ENCODE measurements at places on chromosomes 6 and 20.

DNA sequence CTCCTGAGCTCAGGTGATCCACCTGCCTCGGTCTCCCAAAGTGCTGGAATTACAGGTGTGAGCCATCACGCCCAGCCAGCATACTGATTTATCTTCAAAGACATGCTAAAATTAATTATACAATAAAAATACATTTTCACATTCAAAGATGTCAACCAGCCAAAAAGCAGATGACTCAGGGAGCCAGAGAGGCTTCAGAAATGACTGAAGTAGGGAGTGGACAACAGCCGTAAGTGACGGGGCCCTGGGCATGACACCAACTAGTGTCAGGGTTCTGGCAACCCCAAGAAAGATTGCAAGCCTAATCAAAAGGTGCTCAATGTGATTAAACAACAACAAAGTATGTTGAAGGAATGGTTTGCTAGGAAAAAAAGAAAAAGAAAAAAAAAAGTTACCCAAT, 28.4 kb downstream of the GPLD1 start:
- no peak for DNase-seq

GRCh38 chr20:49674383-49675352, 39.0 kb downstream of the B4GALT5 start:
- DNase-seq: no peak

DNA sequence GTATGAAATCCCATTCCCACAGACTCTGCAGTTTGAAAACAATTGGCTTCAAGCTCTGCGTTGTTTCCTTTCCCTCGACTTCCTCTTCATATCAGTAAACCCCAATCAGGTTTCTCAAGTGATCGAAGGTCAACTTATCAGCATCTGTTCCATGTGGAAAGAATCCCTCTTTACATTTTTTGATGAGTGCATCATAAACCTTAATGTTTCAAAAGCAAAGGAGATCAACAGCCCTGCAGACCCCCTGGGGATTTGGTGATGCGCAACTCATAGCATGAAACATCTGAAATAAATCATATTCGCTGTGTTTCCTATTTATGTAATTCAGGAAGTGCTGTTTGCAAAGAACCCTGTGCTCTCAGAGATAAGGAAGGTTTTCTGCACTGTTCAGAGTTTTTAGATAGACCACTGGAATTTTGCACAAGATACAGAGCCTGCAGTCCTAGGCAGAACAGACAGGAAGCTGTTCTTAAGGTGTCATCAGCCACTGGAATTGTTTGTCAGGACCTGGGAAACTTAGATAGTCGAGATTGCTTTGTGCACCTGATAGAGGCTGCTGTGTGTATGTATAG, 216.0 kb downstream of the HIVEP2 start:
- DNase-seq: no peak

DNA sequence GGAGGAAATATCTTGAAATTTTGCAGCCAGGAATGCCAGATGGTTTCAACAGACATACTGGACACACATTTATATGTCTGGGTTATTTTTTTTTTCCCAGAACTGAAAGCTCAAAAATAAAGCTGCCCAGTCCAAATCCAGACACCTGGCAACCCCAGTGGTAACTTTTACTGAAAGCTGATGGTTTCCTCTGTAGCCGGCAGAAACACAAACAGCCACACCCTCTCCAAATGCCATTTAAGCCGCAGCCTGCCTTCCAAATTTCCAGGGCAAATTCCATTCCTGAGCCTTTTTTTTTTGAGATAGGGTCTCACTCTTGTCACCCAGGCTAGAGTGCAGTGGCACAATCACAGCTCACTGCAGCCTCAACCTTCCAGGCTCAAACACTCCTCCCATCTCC, 6.5 kb upstream of the PREX1 start:
- DNase-seq: no peak

- no peak for DNase-seq
These were observed 7.1 kb upstream of the TCP11 start for GRCh38 chr6:35148167-35148741.

DNA sequence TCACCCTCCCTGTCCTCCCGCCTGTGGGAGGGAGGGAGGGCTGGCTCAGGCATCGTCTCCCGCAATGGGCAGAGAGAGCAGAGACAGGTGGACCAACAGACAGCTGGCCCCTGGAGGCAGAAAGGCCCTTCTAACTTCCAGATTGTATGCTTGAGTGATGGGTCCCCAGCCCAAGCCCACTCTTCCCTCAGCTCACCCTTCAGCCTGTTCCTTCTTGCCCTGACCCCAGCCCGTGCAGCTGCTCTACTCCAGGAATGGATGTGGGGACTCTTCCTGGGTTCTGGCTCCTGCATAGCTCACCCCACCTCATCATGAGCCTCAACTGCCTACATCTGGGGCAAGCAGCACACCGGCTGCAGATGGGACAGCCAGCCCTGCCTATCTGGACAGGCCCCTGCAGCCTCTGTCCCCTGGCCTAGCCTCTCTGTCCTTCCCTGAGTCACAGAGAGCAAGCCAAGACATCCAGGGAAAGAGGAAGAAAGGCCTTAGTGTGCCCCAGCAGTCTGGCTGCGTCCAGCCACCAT, 11.5 kb upstream of the SLC22A7 start:
- DNase-seq: no peak

DNA sequence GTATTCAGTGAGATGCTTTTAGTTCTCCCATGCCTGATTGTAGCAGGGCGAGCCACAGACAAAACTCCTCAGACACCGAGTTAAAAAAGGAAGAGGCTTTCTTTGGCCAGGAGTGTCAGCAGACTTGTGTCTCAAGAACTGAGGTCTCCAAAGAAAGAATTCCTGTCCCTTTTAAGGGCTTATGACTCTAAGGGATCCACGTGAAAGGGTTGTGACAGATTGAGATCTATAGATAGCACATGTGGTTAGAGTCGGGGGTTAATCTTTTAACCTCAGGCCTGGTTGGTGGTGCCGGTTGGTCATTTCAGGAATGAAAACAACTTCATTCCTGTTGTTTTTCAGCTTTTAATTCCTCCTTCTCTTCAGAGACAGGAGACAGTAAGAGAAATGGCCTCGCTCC, 168.8 kb upstream of the GRIK2 start:
- DNase-seq: no peak
